ENCODE measurements at places on chromosomes 13 and 19. TPM values are rescaled to one million over a fixed set of nuclear protein-coding genes. Genes with fewer than 3 reads are reported as not detected.
A peak's percentile ranks its signal among the peaks of the same experiment; 100 is the strongest.

GRCh38 chr13:59951011-59951410, 212.7 kb downstream of the DIAPH3 start:
- H3K4me1 ChIP-seq = no peaks in the 10 kb centered on the region
- no peak for DNase-seq
- H3K36me3 ChIP-seq = peaks cover 5% of the 10 kb centered on the region

DNA sequence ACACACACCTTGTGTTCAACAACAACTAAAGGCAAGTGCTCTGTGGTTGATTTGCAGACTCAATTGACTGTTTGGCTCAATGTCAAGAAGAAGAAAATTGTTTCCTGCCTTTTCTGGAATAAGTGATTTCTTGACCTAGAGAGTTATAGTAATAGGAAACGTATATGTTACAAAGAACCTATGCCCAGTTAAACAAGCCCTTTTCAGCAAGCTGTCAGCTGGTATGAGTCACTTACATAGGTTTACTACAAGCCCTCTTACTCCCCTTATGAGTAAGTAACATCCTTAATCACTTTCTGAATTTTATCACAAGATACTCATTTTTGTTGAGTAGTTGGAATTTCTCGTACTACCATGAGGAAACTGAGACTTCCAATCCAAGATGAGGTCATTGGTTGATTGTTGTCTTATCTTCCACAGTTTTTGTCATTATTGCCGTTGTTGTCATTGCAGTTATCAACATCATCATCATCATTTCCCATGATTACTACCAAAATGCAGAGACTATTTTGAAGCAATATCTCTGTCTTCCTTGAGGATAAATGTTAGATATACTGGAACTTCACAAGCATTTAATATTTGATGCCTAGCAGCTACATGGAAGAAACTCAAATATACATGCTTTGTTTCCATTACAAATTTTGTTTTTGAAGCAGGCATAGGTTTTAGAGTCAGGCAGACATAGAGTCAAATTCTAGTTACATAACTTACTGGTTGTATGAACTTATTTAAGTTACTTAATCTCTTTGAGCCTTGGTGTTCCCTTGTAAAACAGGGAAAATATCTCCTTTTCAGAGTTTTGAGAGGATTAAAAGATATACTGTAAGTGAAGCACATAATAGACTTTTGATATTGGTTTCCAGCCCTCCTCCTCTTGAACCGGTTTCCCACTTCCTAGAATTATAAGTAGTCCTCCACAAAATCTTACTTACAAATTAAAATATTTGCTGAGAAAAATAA, 106.0 kb downstream of the RAP2A start:
- H3K36me3 ChIP-seq = no peaks in the 10 kb centered on the region
- no peak for DNase-seq
- H3K27ac ChIP-seq = no peak overlapping the region
- H3K27me3 ChIP-seq = peaks cover 11% of the 10 kb centered on the region

DNA sequence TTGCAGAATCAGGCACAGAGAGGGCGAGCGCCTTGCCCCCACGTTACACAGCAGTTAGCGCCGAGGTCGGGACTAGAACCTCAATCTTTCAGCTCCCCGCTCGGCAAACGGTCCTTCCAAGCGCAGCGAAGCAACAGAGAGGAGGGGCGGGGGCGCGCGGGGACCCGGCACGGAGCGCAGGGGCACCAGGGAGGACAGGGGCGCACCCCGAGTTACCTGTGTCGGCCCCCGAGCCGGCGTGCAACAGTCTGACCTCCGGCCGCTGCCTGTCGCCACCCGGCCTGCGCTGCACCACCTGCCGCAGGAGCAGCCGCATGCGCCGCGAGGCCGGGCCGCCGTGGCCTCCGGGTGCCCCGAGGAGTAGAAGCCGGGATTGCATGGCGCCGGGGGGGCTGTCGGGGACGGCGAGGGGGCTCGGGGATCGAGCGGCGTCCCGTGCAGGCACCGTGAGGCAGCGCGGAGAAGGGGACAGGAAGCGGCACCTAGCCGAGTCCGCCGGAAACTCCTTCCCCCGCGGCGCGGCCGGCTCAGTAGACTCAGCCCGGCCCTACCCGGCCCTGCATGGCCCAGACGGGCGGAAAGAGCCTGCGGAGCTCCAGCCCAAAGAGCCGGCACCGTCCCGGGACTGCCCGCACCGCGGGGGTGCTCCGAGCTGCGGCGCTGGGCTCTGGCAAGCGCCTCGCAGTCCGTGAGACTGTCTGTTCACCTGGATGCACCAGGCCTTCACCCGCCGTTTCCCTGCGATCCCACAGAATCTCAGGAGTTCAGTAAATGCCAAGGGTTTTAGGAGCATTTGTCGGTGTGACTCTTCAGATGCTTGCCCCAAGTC, at the start of gene VWA8:
VWA8 (minus strand) TSS at position 473 of the 829 bp plus-strand sequence; CDS start at position 379, 94 bp downstream.
- peak; percentile 89 for DNase-seq
- peak within 1 kb of the TSS; percentile 92 for H3K4me3 ChIP-seq
- H3K4me1 ChIP-seq = peaks cover 47% of the 10 kb centered on the region
- peak within 1 kb of the TSS; percentile 95 for H3K27ac ChIP-seq
- peaks cover 20% of the 10 kb centered on the region for H3K36me3 ChIP-seq
- no peaks in the 10 kb centered on the region for H3K27me3 ChIP-seq

- no peaks in the 10 kb centered on the region for H3K36me3 ChIP-seq
- H3K4me3 ChIP-seq = no peak overlapping the region
- DNase-seq = no peak
- no peak overlapping the region for H3K27ac ChIP-seq
- no peaks in the 10 kb centered on the region for H3K4me1 ChIP-seq
Measured at GRCh38 chr13:89541091-89542030, 1806.1 kb upstream of the MIR17HG start.

Gene GRIN3B
- not detected for total RNA-seq

Gene POSTN
- not detected for total RNA-seq

DNA sequence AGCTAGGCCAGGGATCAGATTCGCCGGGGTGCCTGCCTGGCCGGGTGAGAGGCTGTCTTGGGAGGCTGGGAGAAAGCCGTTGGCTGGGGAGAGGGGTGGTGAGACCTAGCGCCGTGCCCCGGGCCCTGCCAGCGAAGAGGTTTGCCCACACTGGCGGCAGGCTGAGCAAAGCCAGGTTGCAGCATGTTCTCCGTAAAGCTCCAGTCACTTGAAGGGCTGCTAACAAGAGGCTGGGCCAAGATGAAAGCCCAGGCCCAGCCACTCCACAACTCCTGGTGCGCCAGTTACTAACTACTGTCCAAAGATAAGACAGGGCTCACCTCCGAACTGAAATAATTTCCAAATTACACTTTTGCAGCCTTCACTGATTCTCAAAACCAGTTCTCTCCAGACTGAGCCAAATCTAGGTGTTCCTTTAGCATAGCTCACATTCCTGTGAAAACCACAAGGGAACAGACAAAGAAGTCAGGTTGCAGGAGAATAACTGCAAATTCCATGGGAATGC, 16.3 kb downstream of the ELAVL1 start:
- H3K4me3 ChIP-seq = no peak overlapping the region
- peaks cover 25% of the 10 kb centered on the region for H3K36me3 ChIP-seq
- no peak overlapping the region for H3K27ac ChIP-seq

GRCh38 chr19:45079063-45079910, at the start of gene GEMIN7:
TSS of gene GEMIN7 (plus strand) at chr19:45079260. CDS start at chr19:45090115, 10,855 bp downstream.
- peak within 1 kb of the TSS; percentile 96 for H3K4me3 ChIP-seq
- H3K27ac ChIP-seq = peak within 1 kb of the TSS; percentile 89
- H3K36me3 ChIP-seq = peaks cover 27% of the 10 kb centered on the region
- H3K27me3 ChIP-seq = no peaks in the 10 kb centered on the region
- peak; percentile 90 for DNase-seq

DNA sequence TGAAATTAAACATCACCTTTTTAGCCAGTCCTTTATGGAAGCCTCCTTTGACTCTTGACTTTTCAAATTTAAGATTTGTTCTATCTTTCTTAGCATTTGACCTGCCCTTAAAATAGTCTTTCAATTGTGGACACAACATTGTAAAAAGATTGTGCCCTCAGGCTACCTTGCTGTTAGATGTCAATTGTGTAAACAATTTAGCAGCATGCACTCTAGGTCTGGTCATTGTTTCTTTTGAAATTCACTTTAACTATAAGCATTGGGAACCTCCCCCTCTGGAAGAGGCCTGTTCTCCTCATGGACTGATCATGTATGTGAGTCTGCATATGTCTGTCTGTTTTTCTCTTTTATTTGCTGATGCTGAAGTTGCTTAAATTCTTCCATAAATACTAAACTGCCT, 31.5 kb upstream of the PABPC3 start:
- no peaks in the 10 kb centered on the region for H3K36me3 ChIP-seq
- H3K27me3 ChIP-seq = peaks cover 31% of the 10 kb centered on the region
- DNase-seq = no peak
- no peaks in the 10 kb centered on the region for H3K4me1 ChIP-seq
- H3K27ac ChIP-seq = no peak overlapping the region

GRCh38 chr13:25901460-25902376, 150.1 kb downstream of the SHISA2 start:
- no peak for DNase-seq
- no peak overlapping the region for H3K4me3 ChIP-seq
- no peak overlapping the region for H3K27ac ChIP-seq
- H3K4me1 ChIP-seq = peaks cover 29% of the 10 kb centered on the region
- H3K27me3 ChIP-seq = peaks cover 3% of the 10 kb centered on the region

GRCh38 chr13:98896868-98897144, 81.1 kb downstream of the DOCK9 start:
- peaks cover 26% of the 10 kb centered on the region for H3K36me3 ChIP-seq
- peaks cover 1% of the 10 kb centered on the region for H3K4me1 ChIP-seq
- no peaks in the 10 kb centered on the region for H3K27me3 ChIP-seq
- H3K4me3 ChIP-seq = no peak overlapping the region

DNA sequence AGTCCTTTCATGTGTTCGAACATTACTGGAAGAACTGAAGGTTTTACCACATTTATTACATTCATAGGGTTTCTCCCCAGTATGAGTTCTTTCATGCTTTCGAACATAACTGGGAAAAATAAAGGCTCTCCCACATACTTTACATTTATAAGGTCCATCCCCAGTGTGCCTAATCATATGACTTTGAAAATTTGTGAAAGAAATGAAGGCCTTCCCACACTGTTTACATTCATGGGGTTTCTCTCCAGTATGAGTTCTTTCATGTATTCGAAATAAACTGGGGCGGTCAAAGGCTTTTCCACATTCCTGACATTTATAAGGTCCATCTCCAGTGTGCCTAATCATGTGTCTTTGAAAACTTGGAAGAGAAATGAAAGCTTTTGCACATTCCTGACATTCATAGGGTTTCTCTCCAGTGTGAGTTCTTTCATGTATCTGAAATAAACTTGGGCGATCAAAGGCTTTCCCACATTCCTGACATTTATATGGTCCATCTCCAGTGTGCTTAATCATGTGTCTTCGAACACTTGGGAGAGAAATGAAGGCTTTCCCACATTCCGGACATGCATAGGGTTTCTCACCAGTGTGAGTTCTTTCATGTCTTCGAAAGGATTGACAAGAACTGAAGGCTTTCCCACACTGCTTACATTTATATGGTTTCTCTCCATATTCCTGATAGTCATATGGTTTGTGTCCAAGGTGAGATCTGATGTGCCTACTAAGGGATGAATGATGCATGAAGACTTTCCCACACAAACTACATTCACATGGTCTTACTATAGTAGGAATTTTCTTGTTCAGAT, 24.0 kb downstream of the ZNF564 start:
- no peaks in the 10 kb centered on the region for H3K4me1 ChIP-seq
- DNase-seq = no peak
- no peak overlapping the region for H3K27ac ChIP-seq
- peaks cover 93% of the 10 kb centered on the region for H3K36me3 ChIP-seq

GRCh38 chr13:73767747-73768315, 366.4 kb downstream of the KLF12 start:
- H3K4me3 ChIP-seq = no peak overlapping the region
- no peak for DNase-seq
- H3K27ac ChIP-seq = peak overlapping the region; percentile 98
- H3K4me1 ChIP-seq = peaks cover 60% of the 10 kb centered on the region
- H3K36me3 ChIP-seq = peaks cover 41% of the 10 kb centered on the region
- no peaks in the 10 kb centered on the region for H3K27me3 ChIP-seq

Gene SIGLEC5
- not detected for total RNA-seq

DNA sequence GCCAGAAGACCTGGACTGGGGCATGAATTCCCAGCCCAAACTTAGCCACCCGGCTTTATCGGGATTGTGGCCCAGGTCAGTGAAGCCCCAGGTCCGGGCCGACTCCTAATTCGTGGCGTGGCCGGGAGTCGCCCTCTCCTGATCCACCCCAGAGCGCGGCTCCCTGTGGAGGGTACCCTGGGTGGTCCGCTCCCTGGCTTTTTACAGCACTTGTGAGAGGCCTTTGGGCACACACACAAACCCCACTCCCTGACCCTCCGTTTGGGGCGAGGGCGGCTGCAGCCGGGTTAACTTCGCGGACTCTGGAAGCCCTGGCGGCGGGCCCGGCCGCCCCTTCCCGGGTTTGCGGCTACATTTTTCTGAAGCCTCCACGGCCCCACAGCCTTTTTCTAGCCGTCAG, 56.4 kb downstream of the ZNF568 start:
- peak overlapping the region; percentile 91 for H3K4me3 ChIP-seq
- no peaks in the 10 kb centered on the region for H3K27me3 ChIP-seq
- DNase-seq = no peak
- peaks cover 45% of the 10 kb centered on the region for H3K36me3 ChIP-seq

DNA sequence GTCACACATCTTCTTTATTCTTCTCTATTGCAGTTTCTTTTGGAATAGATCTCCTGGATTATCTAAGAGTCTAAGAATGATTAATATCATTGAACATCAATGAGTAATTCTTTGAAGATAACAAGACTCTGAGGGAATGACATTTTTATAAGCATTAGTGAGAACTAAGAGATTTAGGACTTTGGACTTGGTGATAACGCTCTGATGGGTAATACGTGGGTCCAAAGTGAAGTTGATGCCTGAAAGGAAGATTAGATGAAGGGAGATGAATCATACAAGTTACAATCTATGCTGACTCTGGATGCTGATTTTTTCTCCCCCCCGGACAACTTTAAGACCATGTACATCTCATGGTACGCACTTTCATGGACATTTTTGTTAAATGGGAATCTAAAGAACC, 364.5 kb downstream of the GPC5 start:
- no peak overlapping the region for H3K4me3 ChIP-seq
- H3K36me3 ChIP-seq = no peaks in the 10 kb centered on the region
- DNase-seq = no peak
- H3K27me3 ChIP-seq = no peaks in the 10 kb centered on the region

DNA sequence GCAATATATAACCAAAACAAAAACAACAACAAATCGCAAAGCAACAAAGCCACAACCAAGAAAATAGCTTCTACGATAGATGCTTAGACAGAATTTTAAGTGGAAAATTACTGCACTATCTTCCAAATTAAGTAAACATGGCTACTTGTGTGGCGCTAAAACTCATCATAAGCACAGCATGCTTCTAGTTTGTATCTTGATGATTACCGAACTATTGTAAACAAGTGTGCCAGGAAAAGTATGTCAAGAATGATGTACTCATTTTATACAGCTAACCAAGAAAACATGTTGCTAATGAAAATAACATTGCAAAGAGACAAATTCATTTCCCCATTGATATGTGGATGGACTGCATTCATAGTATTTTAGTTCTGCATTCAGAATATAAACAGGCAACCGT, 271.9 kb upstream of the GPC6 start:
- H3K27ac ChIP-seq = no peak overlapping the region
- H3K36me3 ChIP-seq = no peaks in the 10 kb centered on the region
- no peaks in the 10 kb centered on the region for H3K4me1 ChIP-seq
- DNase-seq = no peak

- no peak for DNase-seq
- peaks cover 53% of the 10 kb centered on the region for H3K36me3 ChIP-seq
- H3K4me3 ChIP-seq = no peak overlapping the region
Measured at GRCh38 chr19:3977242-3978143, 6.6 kb upstream of the DAPK3 start.

GRCh38 chr19:51224163-51224641, 678 bp upstream of the CD33 start:
- no peaks in the 10 kb centered on the region for H3K36me3 ChIP-seq
- peaks cover 63% of the 10 kb centered on the region for H3K27me3 ChIP-seq
- no peak for DNase-seq
- peaks cover 6% of the 10 kb centered on the region for H3K4me1 ChIP-seq
- H3K27ac ChIP-seq = no peak overlapping the region

GRCh38 chr13:47858042-47859025, 142.7 kb downstream of the SUCLA2 start:
- H3K36me3 ChIP-seq = no peaks in the 10 kb centered on the region
- DNase-seq = no peak
- peaks cover 3% of the 10 kb centered on the region for H3K27me3 ChIP-seq

Measured in activated naive CD8-positive, alpha-beta T cell treated with anti-CD3 and anti-CD28 coated beads for 36 hours (primary cell).